ENCODE measurements at places on chromosomes 3 and 15.

GRCh38 chr3:188956839-188957489 is 214.8 kb upstream of the TPRG1 start:
- DNase-seq, result no peak

- DNase-seq, result no peak
These were observed 3.3 kb upstream of the EHD4 start for GRCh38 chr15:41975669-41976068.

DNA sequence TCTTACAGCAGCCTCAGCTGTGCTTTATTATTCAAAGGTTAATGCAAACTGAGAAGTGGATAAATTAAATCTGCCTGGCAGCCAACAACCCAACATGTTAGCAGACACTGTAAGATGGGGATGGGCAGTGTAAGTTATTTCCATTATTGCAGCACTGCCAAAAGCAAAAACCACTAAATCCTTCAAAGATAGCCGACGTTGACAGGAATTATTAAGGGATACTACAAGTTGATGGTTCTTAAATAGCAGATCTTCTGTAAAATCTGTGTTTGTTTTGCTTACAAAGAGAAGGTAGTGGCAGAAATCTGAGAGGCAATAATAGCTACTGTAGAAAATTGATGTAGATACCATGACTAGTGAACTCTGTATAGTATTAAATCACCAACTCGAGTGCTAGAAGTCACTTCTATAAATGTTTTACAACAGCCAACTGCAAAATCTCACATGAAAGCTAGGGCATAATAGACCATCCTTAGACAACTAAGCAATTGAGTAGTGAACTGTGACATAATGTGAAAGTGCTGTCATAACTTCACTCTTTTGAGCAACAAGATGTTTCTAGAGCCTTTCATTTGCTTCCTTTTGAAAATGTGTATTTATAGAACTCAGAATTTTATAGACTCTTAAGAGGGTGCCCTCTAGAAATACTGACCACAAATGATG is 278.6 kb downstream of the UBE2E2 start:
- no peak for DNase-seq

- no peak for DNase-seq
These were observed 77.8 kb upstream of the TAMM41 start for GRCh38 chr3:11924518-11924917.

DNA sequence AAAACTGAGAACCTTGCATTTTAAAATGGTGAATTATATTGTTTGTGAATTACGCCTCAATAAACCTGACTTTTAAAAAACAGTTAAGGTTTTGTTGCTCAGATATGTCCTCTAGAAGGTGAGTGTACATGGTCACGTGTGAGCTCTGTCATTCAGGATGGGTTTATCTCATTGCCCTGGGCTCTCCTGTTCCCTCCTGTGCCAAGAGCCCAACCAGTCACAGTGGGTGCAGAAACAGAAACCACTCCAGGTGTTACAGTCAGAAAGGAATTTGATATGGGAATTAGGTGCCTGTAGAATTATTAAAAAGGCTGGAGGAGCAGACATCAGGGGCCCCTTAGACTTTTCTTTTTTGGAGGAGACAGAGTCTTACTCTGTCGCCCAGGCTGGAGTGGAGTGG is 196.4 kb downstream of the STT3B start:
- no peak for DNase-seq

GRCh38 chr3:148162132-148162531 is 535.6 kb upstream of the AGTR1 start:
- no peak for DNase-seq

DNA sequence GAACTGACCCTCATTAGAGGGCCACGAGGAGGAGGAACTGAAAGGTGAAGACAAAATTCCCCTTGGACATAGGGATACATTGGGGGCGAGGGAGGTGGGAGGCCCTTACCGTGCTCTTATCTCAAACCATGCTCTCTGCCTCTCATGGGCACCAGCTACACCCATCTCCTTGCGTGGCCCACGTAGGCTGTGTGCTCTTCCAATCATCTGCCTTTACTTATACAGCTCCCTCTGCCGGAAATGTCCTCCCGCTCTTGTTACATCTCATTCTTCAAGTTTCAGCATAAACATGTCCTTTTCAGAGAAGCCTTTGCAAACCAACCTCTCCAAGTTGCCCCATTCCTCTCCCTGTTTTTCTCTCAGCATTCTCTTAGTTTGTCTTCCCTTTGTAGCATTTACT is 307.8 kb upstream of the PROK2 start:
- DNase-seq, result no peak

GRCh38 chr15:54820811-54821210 is 375.9 kb downstream of the RSL24D1 start:
- DNase-seq, result no peak

DNA sequence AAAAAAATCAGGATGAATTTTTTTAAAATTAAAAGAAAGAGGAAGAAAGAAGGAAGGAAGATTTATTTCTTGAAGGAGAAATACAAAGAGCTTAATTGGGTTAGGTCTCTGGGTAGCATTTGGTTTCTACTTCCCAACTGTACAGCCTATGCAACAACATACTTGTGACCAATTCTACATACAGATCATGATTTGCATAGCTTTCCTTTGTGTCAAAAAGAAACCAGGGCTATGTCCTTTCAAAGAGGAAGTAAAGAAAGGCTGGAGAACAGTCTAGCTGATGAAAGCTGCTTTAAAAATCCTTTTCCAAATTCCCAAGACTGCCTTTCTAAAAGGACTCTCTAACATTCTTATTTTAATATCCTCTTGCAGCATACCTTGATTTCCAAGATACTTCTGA is 6.1 kb upstream of the HGD start:
- no peak for DNase-seq

DNA sequence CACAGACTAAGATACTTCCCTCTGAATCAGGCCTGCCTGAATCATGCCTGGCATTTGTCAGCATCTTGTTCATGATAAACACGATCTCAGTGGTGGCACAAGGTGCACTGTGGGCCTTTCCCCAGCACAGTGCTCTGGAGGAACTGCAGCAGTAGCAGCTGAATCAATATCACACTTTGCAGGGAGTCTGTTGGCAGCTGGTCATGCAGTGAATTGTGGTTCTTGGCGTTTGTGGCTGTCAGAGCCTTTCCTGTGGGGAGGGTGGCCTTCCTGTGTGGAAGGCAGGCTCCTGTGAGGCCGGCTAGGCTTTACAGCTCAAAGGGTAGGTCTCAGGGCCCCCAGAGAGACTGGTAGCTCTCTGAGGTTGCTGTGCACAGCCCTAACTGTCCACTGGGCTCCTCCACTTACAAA is 54.4 kb upstream of the TLE3 start:
- DNase-seq, result no peak

- no peak for DNase-seq
These were observed 37.6 kb downstream of the ERICH6 start for GRCh38 chr3:150666167-150666566.

GRCh38 chr15:37125143-37125542 is 24.8 kb upstream of the MEIS2 start:
- DNase-seq, result no peak

DNA sequence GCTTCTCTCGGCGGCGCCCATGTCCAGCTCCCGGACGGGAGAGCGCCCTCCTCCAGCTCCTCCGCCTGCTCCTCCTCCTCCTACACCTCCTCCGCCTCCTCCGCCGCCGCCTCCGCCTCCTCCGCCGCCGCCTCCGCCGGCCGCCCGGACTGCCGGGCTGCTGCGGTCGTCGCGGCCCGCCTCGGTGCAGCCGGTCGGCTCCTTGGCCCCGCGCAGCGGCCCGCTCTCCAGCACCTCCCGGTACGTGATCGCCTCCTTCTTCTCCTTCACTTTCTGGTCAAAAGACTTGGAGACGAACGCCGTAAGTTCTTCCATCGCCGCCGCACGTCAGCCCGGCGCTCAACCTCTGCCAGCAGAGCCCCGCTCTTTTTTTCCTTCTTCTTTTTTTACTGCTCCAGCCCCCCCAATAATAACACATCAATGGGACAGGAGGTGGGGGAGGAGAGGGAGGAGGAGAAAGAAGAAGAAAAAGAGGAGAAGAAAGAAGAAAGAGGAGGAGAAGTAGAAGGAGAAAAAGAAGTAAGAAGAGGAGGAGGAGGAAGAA is 438 bp downstream of the SHOX2 start:
- DNase-seq, result no peak

DNA sequence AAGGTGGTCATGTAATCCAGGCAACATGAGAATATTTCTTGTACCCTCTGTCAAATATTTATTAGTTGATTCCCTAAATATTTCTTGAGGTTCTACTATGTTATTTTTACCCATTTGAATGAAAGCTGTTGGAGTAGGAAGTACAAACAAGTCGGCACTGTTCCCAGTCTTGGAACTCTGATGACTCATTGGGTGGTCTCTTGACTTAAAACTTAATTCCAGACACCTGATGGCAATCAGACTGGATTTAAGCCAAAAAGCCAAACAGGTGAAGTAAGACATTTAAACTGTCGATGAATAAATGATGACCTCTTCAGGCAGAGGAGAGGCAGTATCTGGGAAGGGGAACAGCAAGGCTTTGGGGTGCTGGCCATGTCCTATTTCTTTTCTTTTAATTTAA is 22.8 kb downstream of the C2CD4A start:
- no peak for DNase-seq

DNA sequence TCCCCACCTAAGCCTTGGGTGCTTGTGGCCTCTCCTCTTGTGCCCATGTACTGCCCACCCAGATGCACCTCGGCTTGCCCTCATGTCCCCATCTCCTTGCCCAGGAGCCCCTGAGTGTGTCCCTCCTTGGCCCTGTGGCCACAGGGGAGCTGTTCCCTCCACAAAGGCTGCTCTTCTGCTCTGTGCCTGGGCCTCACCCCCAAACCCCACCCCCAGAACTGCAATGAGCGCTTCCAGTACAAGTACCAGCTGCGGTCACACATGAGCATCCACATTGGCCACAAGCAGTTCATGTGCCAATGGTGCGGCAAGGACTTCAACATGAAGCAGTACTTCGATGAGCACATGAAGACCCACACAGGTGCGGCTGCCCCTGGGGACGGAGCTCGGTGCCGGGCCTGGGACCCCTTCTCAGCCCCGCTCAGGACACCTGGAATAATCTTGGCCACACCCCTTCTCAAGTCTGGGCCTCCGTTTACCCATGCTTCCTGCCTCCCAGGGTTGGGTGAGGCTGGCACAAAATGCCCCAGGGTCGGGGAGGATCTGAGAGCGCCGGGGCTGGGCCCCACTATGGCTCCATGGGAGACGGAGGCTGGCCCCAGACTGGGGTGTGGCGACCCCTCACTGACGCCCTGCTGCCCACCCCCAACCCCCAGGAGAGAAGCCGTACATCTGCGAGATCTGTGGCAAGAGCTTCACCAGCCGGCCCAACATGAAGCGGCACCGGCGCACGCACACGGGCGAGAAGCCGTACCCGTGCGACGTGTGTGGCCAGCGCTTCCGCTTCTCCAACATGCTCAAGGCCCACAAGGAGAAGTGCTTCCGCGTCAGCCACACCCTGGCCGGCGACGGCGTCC is 10.3 kb downstream of the ZBTB47 start:
- DNase-seq, result no peak

DNA sequence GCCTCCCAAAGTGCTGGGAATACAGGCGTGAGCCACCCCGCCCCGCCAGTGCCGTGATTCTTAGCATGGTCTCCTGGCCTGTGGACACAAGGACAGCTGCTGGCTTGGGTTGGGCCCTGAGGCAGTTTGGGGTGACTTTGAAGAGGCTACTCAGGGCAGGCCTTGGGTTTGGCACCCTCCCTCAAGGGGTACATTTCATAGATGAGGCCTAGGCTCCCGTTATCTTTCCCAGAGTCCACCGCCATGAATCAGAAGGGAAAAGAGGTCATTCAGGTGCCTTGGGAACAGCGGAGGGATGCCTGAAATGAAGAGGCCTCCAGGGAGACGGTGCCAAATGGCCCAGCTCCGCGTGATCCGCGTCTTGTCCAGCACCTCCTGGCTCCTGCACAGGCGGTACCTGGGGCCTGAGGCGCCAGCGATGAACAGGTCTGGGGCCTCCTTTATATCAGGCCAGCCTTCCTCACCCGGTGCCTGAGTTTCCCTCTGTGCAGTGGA is 9.3 kb downstream of the GNAI2 start:
- DNase-seq, result no peak

- DNase-seq, result no peak
These were observed 107.3 kb downstream of the ITPR1 start for GRCh38 chr3:4600493-4600892.

GRCh38 chr3:6492306-6492705 is 368.6 kb upstream of the GRM7 start:
- DNase-seq, result no peak

- DNase-seq, result no peak
These were observed 136.9 kb upstream of the PRICKLE2 start for GRCh38 chr3:64361962-64362735.

- DNase-seq, result no peak
These were observed 179.9 kb downstream of the RYR3 start for GRCh38 chr15:33490703-33491102.

GRCh38 chr15:80942746-80943565 is 46.7 kb downstream of the MESD start:
- no peak for DNase-seq

DNA sequence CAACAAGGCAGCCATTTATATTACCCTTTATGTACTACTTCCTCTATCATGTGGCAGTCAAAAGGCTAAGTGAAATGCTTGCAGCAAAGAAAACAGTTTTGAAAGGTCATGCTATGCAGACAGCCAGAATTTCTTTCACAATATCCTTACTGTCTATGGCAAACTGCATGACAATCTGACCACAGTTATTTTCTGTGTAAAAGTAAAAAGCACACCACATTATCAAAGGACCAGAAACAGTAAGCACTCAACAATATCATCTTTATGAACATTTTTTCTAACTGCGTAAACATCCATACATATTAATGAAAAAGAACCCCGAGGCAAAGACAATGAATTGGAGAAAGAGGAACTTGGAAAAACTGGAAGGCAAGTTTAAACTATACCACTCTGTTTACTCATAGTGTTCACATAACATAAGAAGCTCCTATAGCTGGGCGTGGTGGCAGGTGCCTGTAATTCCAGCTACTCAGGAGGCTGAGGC is 47.9 kb downstream of the PIK3CB start:
- no peak for DNase-seq

DNA sequence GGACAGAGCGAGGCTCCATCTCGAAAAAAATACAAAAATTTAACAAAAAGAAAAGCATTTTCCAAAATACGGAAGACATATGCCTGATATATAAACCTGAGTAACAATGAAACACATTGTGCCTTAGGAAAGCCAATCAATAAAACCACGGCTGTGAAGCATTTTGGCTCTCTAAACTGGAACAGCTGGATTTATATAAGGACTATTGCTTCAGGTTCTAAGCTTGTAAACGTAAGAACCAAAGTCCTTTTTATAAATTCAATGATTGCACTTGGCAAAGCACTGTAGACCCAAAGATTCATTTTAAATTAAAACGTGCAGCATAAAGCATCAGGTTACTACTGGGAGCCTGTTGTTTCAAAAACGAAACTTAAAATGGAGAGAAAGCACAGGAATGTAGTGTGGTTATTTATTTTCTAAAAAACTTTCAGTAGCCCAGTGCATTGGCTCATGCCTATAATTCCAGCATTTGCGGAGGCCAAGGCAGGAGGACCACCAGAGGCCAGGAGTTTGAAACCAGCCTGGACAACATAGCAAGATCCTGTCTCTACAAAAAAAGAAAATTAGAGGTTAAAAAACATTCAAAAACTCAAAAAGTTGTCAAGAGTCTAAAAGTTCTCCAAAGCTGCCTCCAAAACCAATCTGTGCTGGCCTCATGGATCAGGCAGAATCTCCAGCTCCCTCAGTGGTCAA is 61.5 kb downstream of the USF3 start:
- no peak for DNase-seq

- no peak for DNase-seq
These were observed 350.5 kb downstream of the TIGIT start for GRCh38 chr3:114644367-114644766.

- no peak for DNase-seq
These were observed 1.3 kb downstream of the FAIM start for GRCh38 chr3:138609898-138610266.

All from stimulated activated CD8-positive, alpha-beta memory T cell treated with anti-CD3 and anti-CD28 coated beads, Interleukin-15, amount 100 ng/mL, for 48 hours (primary cell).